ENCODE measurements at places on chromosomes 7 and 10.

DNA sequence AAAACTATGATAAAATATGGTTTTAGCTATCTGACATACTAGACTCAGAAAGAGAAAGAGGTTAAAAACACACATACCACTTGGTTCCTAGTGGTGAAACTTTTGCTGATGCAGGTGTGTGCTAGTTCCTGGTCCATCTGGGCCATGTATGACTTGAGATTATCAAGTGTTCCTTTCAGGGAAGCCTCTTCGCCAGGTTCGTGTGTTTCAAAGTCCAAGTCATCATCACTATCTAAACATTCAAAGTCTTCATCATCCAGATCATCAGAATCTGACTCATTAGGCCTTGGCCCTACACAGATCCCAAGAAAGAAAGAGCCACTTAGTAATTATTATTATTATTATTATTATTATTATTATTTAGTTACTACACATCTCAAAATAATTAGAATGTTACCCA lies 26.4 kb downstream of the NUDT13 start:
- DNase-seq = no peak

DNA sequence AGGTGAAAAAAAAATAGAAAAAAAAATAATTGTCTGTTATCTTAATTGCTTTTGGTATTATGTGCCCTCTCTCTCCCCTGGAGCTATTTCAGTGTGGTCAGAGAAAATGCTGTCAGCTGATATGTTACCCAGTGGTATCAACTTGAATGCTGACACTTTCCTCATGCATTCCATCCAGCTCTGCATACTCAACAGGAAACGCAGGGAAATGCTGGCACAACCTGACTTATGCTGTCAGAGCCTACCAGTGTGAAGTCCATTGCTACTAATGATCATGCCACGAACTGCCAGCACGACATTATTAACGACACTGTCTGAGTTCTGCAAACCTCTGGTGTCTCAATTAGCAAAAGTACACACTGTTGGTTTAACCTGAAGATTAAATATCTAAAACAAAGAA lies 182.8 kb downstream of the ZWINT start:
- DNase-seq = no peak

DNA sequence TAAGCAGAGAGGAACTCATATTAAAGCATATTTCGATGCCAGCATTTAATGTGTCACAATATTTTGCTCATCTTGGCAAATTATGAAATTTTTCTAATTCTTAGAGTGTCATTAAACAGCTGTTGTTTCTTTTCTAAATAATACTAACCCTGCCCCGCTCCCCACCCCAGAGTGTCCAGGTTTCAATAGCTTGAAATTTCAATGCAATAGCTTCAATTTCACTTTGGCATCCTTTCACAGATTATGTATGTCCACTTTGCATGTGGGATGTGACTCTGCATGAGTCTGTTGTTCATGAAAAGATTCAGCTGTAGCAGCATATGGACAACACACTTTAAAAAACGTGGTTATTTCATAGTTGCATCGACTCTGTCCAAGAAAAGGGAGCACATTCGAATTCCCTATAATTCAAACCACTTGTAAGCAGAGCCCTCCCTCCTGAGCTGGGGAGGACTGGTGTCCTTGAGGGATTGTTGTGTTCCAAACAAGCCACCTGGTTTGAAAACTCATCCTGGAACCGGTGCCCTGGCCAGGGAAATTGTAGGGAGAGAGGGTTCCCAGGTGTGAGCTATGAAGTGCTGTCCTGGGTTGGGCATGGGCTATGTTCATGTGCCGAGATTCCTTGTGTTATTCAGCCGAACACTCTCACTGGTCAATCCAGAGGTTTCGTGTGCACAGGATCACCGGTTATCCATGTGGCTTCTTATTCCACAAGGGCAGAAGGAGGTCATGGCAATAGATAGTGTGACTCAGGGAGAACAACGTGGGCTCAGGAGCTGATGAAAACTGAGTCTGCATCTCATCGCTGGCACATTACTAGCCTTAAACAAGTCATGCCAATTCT lies 64.6 kb upstream of the CREB5 start:
- no peak for DNase-seq

- DNase-seq = no peak
Measured at GRCh38 chr7:132757783-132758182, 181.5 kb upstream of the PLXNA4 start.

- DNase-seq = no peak
Measured at GRCh38 chr10:92832998-92833650, 15.2 kb upstream of the EXOC6 start.

GRCh38 chr10:24408365-24408764 lies 199.4 kb downstream of the KIAA1217 start:
- DNase-seq = no peak

DNA sequence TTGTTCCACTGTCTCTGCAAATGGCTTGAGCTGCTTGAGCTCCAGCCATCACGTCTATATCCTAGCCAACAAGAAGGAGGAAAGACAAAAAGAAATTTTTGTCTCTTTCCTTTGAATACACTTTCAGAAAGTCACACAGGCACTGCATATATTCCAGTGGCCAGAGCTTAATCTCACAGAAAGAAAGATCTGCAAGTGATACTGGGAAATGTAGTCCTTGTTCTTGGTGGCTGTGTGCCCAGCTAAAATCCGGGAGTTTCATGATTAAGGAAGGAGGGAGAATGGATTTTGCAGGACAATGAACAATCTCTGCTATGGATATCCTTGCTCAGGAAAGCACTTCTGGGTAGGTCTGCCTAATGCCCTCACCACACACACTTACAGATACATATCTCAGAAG lies 19.5 kb upstream of the DLG5 start:
- DNase-seq = no peak

DNA sequence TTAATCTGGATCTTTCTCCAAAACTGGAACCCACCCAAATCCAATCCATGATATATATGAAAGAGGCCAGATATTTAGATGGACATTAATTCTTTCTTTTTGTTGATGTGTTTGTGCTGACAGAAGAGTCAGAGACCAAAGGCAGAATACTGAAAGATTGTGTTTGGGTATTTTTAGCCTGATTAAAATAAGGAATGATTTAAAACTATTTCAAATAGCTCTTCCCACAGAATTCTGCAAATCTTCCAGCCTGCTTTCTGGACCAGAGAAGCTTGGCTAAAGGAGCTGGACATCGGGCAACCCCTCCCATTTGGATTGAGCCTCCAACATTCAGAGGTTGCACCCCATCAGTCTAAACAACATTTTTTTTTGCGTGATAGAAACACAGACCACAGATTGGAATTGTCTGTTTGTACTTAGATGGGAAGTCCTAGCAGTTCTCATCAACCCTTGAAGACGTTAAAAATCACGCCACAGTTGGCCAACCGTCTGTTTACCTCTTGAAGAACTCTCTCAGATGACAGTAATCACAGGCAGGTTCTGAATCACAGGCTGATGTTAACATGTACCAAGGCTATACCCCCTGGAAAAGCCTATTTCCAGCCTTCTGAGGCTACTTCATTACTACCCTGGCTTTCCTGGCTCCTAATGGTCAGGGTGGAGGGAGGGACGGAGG lies 155.2 kb upstream of the NRP1 start:
- DNase-seq = no peak

DNA sequence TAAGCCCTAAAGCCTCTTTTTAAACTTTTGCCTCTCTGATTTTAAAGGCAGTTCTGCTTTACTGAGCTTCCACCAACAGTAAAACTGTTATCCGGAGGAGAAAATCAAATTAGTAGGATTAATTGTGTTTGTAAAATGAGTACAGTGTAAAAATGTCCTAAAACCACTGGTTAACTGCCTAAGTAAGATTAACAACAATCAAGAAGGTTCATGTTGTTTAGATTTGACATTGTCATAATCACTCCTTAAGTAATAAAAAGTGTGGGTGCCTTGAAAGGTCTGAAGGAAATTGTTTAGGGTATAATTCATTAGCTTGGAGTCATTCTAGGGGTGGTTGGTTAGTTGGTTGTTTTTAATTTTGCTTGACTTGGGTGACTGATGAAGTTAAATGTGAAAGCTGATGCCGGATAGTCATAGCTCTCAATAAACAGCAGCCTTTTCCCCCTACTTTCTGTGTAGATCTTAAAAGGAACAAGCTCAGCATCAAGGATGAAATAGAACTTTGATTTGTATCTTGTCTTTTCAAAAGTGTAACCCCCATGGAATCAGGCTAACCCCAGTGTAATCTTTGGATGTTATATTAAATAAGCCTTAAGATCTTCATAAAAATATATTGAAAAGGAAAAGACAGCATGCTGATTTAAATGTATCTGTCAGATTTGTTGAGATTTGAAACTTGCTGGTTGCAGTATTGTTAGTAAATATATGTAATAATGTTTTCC lies 148.3 kb downstream of the ARID5B start:
- no peak for DNase-seq

- no peak for DNase-seq
Measured at GRCh38 chr10:43336641-43337318, 34.7 kb upstream of the FXYD4 start.

DNA sequence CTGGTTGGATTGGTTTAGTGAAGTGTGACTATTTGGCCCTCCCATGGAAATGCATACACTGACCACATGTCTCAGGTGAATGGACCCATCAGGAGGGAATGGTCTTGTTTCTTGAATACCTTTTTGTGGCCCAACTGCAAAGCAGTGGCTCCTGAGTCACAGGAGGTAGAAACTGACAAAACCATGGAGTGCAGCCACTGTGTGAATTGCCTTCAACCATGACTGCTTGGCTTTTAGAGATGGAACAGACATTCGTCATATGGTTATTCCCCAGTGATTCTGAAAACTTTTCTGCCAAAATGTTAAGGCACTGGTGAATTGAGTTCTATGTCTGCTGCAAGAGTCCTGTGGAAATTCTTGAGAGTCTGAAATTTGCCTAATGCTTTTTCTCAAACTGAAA lies 64.7 kb downstream of the CDK14 start:
- no peak for DNase-seq

GRCh38 chr10:26310361-26310760 lies 93.8 kb downstream of the GAD2 start:
- DNase-seq = no peak

- no peak for DNase-seq
Measured at GRCh38 chr10:99673492-99673891, 14.2 kb downstream of the ENTPD7 start.

GRCh38 chr7:98548971-98549370 lies 68.1 kb upstream of the NPTX2 start:
- no peak for DNase-seq

DNA sequence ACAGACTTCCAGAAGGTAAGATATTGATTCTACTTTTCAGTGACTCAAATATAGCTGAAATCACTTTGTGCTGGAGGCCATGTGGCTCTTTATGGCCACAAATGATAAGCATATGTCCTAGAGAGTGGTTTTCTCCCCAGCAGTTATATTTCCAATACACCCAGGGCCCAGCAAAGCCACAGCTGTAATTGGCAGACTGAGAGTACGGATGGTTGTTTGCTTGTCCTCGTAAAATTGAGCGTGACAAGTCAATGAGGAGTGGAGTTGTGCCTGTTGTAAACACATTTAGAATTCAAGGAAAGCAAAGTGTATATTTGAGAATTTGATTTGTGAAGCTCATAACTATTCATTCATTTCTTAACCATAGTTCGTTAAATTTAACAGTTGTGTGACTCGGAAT lies 201.8 kb downstream of the LHFPL3 start:
- no peak for DNase-seq

DNA sequence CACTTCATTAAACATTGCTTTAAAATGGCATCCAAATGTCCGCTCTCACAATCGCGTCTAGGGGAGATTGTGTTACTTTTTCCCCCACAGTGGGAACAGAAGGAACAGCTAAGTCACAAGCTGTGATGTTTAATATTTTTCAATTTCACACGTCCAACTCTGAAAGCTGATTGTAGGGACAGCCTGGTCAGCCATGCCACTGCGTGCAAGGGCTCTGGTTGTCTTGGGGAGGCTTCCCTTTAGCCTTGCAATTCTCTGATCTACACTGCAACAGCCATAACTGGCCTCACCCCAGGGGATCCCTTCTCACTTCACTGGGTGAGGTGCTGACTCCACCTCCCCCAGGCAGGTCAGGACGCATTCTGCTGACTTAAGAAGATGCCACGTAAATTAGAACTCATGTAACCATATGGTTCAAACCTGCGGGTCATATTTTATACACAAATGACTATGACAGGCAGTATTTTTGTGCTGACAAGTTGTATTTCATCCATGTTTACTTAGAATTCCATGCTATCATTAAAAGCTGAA lies 425.2 kb upstream of the NFE2L3 start:
- no peak for DNase-seq

GRCh38 chr10:24501056-24501711 lies 222.5 kb downstream of the ARHGAP21 start:
- DNase-seq = no peak

DNA sequence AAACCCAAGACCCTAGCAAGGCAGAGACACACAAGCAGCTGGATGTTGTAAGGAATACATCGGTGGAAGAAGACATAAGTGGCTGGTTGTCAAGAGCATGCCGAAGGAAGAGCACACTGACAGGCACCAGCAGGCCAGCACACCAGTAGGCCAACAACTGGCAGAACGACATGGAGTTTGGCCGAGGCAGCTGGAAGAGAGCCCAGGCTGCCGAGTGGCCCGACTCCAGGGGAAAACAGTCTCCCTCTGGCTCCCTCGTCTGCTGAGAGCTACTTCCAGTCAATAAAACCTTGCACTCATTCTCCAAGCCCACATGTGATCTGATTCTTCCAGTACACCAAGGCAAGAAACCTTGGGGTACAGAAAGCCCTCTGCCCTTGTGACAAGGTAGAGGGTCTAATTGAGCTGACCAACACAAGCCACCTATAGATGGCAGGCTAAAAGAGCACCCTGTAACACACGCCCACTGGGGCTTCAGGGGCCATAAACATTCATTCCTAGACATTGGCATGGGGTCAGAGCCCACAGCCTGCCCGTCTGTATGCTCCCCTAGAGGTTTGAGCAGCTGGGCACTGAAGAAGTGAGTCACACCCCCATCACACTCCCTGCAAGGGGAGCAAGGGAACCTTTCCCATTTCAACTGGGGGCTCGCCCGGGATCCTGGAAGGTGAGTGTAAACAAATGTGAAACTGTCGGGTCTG lies 14.7 kb upstream of the TNS3 start:
- DNase-seq = no peak

- no peak for DNase-seq
Measured at GRCh38 chr7:127973832-127974231, 57.4 kb downstream of the LRRC4 start.

GRCh38 chr7:69696054-69696591 lies 97.8 kb downstream of the AUTS2 start:
- no peak for DNase-seq

GRCh38 chr7:73521636-73522104 lies 423 bp downstream of the BAZ1B start:
- no peak for DNase-seq

DNA sequence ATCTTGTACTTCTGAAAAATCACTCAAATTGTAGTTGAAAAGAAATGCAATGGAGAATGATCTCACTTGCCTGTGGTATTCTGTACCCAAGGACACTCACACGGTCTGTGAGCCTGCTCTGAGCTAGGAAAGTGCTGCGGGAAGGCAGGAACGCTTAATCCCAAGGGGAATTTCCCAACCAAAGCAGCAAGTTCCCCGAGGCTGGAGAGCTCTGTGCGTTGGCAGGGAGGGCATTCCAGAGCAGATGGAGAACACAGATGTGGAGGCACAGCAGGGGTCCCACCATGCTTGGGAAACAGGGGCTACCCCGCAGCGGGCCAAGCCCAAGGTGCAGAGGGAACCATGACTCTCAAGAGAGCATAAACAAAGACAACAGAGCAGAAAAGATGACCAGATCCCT lies 13.6 kb downstream of the SVIL start:
- DNase-seq = peak; percentile 65

All from amniotic stem cell (primary cell).